IMR-90 (cell line): ENCODE measurements at places on chromosomes 5 and 9.
A peak's percentile ranks its signal among the peaks of the same experiment; 100 is the strongest.

DNA sequence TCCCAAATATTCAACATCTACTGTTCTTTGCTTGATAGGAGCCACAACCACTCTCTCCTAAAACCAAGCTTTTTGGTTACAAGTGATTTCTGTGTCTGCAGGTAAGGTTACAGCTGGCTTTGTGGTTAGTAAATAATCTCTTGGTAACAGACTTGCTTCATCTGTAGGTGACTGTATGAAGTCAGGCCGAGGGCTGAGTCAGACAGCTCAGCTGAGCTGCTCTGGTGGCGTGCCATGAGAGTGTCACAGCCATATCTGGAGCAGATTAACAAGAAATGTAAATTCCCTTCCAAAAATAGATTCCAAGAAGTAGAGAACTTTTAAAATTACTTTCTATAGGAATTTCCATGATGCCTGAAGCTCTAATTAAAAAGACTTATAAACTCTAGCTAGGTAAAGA, 23.7 kb upstream of the TAS2R1 start:
- peak; percentile 97 for DNase-seq

- no peak for DNase-seq
Measured at GRCh38 chr9:130934702-130935647, 4.1 kb downstream of the FIBCD1 start.

GRCh38 chr9:100167176-100167575, 68.1 kb downstream of the INVS start:
- DNase-seq = peak; percentile 26

- peak; percentile 81 for DNase-seq
Measured at GRCh38 chr5:91283899-91284298, 99.2 kb downstream of the ARRDC3 start.

DNA sequence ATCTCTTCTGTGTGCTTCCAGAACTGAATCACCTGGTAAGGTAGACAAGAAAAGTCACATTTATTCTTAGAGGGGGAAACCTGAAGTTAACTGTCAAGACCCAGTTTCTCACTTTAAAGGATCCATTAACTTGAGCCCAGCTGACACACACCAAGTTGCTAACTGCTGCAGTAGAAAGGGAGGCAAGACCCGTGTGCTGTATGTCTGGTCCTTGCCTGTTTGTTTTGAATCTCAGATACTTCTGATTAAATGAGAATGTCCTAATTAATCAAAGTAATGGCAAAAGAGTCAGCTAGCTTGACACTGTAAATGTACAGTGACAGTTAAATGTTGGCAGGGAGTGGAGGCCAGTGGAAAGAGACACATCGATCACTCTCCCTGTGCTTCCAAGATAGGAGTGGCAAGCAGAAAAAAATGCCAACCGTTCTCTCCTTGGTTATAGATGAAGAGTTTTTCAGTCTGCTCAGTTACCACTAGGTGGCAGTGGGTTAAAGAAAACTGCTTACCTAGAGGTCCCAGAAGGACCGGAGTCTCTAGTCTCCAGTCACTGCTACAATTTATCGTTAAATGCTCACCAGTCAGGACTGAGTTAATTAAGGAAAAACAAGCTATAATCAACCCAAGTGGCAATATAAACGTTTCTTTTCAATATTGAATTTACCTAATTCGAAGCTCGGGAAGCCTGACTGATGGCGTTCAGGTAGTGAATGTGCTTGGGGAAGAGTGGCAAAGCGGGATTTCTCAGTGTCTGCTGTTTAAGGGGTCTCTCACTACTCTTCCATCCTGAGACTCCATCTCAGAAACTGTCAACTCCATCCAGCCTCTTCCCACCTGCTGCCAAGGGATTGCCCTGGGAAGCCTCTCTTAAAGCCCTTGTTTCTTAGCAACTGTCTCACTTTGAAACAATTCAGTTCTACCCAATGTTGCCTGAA, 18.4 kb downstream of the LSM11 start:
- DNase-seq = peak; percentile 72

DNA sequence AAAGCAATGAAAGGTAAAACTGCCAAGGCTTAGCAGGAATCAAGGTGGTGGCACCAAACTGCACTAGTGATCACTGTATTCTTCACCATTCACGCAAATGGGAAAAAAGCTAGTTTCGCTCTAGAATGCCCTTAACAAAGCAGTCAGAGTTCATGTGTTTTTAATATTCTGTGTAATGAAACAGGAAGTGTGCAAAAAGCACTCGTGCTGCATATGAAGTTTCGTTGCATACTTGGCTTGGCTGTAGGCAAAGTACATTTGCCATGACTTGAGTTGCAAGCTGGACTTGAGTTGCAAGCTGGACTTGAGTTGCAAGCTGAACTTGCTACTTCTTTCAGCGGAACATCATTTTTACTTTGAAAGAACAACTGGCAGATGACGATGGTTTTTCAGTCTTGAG, 55.4 kb downstream of the FOXI1 start:
- no peak for DNase-seq

GRCh38 chr5:136198453-136198852, 5.5 kb upstream of the SMIM32 start:
- DNase-seq = no peak

DNA sequence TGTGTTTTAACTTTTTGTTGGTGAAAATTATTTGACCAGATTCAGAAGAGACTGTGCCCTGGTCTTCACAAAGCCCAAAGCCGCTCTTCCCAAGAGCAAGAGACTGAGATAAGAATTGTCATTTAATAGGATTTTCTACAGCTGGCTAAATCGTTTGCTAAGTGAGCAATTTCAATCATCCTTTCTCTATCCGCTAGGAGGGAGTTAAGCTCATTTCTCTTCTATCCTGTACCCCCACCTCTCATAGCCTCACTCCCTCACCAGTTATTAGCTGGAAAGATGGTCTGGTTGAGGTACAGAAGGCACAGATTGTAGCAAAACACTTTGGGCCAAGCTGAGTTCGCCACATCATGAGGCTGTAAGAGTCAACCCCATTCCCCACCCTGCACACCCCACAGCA, 43.0 kb upstream of the SIL1 start:
- no peak for DNase-seq

DNA sequence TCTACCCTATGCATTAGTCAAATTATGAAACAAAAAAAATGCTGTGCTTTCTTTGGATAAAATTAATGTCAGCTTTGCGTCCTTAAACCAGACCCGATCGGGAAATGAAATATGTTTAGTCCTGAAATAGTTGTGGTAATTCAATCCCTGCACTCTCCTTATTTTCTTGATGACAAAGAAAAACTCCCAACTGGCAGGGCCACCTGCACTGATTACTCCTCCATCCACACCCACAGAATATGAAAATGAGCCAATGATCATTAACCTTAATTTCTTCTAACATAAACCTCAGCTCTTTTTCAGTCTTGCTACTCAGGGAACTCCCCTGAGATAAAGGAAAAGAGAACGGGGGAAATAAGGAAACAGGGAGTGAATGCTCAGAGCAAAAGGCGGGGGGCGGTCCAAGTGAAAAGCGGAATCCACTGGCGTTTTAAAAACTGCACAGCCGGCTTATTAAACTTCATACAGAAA, 245.3 kb downstream of the BNC2 start:
- no peak for DNase-seq

- DNase-seq = peak; percentile 58
Measured at GRCh38 chr9:123225995-123226394, 42.4 kb downstream of the STRBP start.

- DNase-seq = no peak
Measured at GRCh38 chr9:112007575-112008240, 111.1 kb downstream of the UGCG start.

GRCh38 chr9:94882966-94883641, 156.6 kb downstream of the AOPEP start:
- DNase-seq = no peak

DNA sequence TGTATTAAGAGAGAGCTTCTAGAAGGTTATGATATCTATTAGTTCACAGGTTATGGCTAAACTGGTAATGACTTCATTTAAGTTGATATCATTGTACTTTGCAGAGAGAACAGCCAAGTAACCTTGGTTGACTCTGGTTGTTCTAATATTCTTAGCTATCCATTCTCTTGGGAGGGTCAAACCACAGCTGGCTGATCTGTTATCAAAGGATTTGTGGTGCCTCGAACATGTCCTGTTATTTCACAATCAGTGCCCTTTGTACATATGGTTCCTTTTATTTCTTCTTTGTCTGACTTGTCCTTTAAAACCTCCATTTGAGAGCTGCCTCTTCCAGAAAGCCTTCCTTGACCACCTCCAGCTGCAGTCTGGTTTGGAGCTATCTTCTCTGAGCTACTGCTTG, 61.7 kb downstream of the PDE8B start:
- no peak for DNase-seq

GRCh38 chr9:23551311-23551721, 274.7 kb downstream of the ELAVL2 start:
- DNase-seq = no peak

DNA sequence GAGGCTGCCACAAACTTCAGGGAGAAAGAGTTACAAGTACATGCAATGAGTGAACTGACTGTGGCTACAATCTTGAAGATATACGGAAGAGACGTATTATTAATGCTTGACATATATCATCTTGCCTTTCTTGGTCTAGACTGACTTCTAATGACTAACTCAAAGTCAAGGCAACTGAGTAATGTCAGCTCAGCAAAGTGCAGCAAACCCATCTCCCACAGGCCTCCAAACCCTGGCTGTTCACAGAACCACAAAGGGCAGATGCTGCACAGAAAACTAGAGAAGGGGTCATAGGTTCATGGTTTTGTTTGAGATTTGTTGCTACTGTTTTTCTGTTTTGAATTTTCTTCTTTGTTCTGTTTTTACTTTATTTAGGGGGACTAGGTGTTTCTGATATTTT, 21.0 kb downstream of the IL7R start:
- no peak for DNase-seq

DNA sequence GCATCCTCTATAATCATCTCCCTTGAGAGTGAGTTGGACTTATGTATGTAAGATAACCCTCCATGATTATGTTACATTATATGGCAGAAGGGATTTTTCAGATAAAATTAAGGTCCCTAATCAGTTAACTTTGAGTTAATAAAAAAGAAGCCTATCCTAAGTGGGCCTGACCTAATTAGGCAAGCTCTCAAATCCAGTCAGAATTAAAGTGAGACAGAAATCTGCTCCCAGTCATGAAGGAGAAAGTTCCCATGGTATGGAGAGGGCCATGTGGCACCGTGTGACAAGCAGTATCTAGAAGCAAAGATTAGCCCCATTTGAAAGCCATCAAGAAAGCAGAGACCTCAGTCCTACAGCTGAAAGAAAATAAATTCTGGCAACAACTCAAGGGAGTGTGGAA, 202.4 kb downstream of the PRELID2 start:
- no peak for DNase-seq

DNA sequence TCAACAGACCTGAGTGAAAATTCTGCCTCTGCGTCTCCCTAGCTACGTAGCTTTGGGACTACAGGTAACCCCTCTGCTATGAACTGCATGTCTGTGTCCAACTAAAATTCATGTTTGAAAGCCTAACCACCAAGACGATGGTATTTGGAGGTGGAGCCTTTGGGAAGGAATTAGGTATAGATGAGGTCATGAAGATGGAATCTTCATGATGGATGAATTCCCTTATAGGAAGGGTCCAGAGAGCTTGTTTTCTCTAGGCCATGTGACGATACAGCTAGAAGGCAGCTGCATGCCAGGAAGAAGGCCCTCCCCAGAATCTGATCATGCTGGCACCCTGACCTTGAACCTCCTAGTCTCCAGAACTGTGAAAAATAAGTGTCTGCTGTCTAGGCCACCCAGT, 296.4 kb downstream of the SLIT3 start:
- no peak for DNase-seq

DNA sequence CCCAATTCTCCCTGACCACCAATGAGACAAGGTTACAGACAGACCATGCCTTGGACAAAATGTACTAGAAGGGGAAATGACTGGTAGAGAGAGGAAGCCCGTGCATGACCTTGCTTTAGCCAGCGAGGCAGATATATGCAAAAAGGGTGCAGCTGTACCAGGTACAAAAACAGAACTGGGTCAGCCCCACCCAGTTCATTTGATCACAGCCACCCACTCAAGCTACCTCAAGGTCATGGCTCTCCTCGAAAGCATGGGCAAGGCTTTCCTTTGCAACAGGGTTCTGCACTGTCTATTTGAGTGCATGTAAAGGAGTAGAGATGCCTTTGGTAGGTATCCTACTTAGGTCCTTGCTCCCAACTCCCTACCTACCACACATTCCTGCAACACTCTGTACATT, 33.3 kb downstream of the TLE1 start:
- no peak for DNase-seq

DNA sequence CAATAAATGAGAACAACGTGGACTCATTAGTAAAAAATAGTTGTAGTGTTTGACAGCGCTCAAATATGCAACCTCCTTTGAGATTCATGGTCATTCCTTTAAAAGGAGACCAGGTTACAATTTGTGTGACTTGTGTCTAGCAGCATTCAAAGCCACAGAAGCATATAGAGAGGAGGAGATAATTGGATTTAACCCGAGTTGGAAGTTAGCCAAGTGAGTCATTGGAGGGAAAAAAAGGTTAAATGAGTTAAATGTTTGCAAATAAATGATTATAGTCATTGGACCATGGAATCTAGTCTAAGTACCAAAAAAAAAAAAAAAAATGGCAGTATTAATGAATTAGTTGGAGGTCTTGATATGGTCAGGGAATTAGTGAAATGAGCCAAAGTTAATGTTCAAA, 90.9 kb downstream of the ITGA1 start:
- DNase-seq = peak; percentile 44

GRCh38 chr9:20623748-20624124, 1.4 kb upstream of the MLLT3 start:
- DNase-seq = peak; percentile 5

- peak; percentile 59 for DNase-seq
Measured at GRCh38 chr9:5799314-5799713, 33.6 kb downstream of the ERMP1 start.

DNA sequence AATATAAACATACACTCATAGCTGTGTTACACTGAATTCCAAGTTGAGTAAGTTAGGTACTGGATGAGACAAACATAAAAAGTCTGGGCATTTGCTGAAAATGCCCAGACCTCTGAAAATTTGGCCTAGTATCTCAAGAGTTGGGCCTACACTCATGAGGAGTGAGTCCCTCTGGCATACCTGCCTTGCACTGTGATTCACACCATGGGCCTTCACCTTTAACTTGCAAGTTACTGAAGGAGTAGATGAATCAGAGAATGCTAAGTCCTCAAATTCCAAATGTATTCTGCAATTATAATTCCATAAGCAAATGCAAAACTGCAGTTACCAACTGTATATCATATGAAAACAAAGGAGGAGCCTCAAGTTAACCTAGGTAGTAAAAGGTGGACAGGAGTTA, 32.3 kb upstream of the C9orf40 start:
- peak; percentile 5 for DNase-seq

GRCh38 chr5:122099060-122099790, 21.2 kb upstream of the LOX start:
- DNase-seq = peak; percentile 90

DNA sequence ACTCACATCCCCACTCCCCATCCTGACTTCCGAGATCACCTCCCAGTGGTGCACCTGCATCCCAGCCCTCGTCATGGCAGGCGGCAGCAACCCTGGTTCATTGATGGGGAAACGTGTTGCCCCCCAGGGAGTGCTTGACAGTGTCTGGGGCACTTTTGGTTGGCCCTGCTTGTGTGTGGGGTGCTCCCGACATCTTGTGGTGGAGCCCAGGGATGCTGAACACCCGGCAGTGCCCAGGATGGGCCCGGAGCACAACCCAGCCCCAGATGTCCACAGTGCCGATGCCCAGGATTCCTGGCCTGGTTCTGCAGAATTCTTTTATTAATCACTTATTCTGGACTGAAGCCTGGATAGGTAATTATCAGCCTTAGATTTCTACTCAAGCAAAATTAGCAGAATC, 3.7 kb downstream of the MRPL36 start:
- no peak for DNase-seq

GRCh38 chr9:117936185-117937130, 232.3 kb downstream of the TLR4 start:
- no peak for DNase-seq
